ENCODE measurements at places on chromosomes 2 and 18.

DNA sequence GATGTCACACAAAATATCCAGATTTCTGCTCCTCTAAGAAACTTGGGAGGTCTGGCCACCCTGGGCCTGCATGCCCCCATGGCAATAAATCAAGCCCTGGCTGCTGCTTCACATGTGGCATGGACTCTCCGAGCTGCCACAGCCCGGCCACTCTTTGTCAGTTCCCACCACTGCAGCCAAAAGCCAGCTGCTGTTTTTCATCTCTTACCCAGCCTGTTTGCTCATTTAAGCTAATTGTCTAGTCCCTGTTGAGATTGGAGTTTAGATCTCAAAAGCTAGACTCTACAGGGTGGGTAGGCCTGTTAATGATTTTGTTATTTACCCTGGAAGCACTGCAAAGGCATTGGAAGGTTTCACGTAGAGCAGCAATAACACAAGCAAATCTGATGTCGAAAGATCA lies 20.9 kb upstream of the ANXA4 start:
- no peak for DNase-seq

DNA sequence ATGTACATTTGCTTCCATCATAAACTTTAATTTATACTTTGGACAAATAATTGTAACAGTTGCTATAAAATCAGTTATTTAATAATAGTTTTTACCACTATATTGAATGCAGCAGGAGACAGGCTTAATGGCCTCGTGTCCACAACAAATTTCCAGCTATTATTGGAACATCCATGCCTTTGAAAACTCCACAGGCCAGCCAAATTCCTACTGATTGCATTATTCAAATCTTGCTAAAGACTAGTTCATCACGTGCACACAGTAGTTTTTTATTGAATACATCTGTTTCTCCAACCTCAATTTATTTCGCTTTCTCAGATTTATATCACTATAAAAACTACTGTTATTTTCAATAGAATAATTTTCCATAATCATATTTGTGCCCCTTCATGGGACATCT lies 18.4 kb upstream of the PTPRM start:
- DNase-seq: no peak

DNA sequence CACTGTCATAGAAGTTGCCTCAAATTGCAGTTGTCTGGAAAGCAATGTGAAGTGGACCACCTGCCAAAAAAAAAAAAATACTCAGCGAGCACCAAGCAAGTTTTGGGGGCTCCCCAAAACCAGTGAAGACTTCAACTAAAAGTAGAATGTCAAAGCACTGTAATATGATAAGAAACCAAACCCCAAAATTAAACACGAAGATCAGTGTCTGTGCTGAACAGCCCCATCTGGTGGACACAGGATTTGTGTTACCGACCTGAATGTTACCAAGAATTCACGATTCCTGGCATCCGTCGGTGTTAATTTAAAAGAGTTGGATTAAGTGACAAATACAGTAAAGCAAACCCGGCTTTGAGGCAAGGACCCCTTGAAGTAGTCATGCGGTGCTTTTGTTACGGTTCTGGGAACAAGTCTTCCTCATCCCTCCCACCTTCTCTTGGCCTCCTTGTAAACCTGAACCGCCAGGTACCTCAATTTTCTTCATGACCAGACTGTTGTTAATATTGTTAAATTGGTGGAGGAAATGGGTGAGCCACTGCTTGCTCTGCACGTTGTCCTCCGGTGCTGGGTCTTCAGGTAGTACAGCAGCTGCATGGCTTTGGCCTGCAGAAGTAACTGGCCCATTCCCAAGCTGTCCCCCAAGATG lies 31.3 kb upstream of the SSB start:
- DNase-seq: peak; percentile 40

GRCh38 chr2:143030127-143030526 lies 99.1 kb upstream of the ARHGAP15 start:
- no peak for DNase-seq

GRCh38 chr2:232482301-232483238 lies 5.1 kb downstream of the ECEL1 start:
- DNase-seq: no peak

DNA sequence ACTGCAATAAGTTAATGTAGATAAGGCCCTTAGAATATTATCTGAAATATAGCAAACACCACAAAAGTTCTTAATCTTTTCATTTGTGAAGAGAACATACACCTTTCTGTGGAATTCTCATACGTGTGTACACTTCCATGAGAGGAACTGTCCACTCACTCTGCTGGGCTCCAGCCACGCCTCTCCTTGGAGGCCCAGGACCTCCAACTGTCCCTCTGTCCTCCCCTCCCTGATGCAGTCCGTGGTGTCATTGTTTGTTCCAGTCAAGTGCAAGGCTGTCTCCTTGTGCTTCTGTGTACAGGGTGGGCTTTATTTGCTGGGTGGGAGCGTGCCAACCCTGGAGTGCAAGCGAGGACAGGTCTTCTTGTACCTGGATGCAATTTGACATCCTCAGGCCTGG lies 8.7 kb downstream of the RAB12 start:
- no peak for DNase-seq

DNA sequence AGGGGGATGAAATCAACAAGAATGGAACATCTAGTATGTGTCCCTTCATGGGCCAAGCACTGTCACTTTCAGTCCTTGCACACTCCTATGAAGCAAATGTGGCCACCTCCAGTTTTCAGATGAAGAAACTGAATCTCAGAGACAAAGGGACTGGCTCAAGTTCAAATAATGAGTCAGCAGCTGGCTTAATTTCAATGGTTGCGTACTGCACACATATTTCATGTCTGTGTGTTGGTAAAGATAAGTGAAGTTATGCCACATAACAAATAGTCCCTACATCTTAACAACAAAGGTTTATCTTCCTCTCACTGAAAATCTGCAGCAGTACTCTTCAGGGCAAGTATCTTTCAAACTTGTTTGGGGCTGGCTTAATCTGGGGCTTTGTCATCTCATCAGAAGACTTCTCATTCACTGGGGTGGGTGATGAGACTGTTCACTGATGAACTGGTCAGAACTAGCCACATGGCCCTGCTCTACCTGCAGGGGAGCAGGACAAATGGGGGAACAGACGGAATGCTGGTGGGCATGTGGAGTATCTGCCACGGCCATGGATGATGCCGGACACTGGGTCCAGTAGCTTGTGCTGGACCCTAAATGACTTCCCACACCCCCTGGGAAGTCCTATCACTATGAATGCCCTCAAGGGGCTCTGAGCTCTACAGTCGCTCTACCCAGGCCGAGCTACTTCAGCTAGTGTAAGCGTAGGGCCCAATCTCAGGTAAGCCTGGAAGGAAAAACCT lies 263.2 kb downstream of the CYP26B1 start:
- no peak for DNase-seq

DNA sequence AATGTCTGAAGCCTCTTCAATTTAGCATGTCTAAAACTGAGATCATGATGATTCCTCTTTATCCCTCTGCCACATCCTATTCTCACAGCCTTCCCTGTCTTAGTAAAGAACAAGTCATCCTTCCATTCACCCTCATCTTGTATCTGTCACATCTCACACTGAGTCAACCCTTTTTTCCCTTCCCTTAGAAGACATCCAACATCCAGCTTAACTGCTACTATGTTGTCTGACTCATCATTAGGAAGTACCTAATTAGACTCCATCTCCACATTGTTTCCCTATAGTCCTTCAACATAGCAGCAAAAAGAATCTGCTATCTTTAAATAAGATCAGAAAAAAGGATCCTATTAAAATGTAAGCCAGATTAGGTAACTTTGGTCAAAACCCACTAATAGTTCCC lies 85.2 kb upstream of the GRB14 start:
- no peak for DNase-seq

DNA sequence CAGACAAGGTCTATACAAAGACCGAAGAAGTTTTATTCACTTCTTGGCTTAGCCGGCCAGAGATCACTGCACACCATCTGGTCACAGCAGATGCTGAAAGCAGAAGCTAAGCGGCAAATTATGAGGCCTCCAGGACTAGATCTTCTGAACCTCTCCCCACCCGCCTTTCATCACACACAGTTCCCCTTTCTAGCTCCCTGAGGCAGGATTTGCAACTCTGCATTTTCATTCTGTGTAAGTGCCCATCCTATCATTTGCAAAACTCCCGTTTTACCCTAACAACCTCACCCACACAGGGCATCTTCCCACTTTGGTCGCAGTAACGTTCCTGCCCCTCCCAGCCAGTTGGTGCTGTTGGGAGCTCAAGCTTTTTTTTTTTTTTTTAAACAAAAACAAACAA lies 3.1 kb upstream of the MOB1A start:
- DNase-seq: peak; percentile 67

DNA sequence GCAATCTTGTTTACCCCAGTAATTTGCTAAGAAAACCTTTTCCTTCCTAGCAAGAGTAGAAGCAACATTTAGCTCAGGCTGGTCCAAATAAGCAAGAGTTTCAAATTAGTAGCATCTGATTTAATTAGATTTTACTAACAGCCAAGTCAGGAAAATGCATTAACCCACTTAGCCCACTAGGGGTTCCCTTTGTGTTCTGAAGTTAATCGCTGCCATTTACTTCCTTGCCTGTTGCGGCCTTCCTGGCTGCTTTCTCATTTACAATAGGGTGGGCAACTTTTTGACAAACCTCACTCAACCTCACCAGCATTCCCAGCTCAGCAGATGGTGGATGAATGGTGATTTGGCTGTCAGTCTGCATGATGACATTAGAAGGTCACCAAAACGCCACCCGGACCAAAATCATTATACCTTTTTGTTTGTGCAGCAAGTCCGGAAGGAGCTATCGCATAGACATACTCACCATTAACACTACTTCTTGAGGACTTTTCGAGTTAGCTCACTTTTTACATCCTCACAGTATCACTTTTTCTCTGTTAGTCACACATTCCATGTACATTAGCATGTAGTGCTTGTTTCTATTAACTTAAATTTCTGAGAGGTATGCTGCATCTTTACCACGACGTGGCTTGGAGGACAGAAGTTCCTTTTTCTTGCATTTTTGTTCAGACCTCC lies 101.5 kb upstream of the SETBP1 start:
- no peak for DNase-seq

DNA sequence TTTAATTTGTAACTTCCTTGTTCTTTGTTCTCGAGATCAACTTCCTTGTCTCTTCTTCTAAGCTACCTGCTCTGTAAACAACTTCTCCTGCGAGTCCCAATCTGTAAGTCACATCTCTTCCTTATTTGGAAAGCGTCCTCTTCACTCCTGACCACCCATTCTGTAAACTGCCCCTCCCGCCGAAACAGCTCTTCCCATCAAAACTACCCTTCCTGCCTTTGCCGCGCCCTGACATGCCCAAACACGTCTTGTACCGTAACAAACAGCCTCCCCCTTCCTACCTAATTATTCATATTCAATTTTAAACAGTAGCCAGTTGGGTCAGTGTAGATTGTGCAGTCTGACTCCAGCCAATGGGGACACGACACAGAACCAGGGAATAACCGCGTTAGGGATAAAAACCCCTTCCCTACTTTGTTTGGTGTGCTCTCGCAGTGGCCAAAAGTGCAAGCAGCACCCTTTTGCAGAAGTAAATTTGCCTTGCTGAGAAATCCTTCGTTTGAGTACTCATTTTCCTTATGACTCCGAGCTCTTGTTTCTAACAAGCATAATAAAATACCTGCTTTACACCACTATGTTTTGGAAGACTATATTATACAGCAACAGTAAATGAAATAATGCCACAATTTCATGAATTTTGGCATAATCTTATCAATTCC lies 39.8 kb downstream of the PIAS2 start:
- no peak for DNase-seq

DNA sequence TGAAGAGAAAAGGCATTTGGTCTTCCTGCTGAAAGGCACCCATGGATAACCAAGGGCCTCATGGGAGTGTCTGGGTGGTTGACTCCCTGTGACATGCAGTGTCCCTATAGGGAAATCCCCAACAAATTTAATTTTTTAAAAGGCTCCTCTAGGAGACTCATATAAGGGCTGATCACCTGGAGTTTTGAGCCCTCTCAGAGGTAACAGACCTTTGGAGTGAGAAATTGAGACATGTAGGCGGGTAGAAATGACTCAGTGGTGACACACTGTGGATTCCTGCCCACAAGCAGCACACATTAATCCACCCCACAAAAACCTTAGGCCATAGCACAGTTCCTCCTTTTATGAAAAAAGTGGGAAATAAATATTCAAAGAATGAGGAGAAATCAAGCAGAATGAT lies 557.0 kb upstream of the CNTNAP5 start:
- DNase-seq: no peak

DNA sequence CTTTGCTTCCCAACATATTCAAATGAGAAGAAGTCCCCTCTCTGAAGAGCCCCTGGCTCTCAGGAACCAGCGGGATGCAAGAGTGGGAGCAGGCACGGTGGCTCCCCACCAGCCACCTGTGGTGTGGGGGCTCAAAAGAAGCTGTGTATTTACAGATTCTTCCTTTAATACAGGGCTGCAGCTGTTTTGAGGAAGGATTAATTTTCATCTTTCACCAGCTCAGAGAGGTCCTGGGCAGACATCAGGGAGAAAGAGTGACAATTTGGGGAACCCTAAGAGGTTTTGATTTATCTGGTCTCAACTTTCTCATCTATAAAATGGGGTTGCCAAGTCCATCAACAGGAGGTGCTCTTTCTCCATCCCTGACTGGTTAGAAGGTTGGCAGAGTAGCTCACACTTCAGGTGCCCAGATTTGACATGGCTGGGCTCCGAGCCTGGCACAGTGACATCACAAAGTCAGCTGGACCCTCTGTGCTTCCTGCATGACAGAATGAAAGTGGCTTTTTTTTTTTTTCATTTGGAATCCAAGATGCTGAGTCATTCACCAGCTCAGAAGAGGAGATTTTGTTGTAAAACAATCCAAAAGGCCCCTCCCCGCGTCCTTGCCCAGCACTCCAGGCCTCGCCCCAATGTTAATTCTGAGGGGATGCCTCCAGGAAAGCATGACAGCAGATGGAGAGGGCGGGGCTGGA lies 15.5 kb upstream of the SIX2 start:
- DNase-seq: no peak

DNA sequence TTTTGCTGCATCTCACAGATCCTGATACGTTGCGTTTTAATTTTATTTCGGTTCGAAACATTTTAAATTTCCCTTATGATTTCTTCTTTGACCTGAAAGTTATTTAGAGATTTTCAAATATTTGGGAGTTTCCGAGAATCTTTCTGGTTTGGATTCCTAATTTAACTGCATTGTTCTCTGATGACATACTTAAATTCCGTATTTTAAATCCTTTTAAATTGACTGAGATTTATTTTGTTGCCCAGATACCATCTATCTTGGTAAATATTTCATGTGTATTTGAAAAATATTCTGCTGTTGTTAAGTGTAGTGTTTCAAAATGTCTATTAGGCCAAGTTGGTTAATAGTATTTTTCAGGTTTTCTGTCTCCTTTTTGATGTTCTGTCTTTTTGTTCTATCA lies 37.7 kb downstream of the MROH2A start:
- no peak for DNase-seq

All from glutamatergic neuron (in vitro differentiated cells).